ENCODE measurements at places on chromosomes 1 and 21.
A peak's percentile ranks its signal among the peaks of the same experiment; 100 is the strongest.

GRCh38 chr1:178037510-178038253 lies 56.2 kb upstream of the RASAL2 start:
- DNase-seq: no peak

- no peak for DNase-seq
These were observed 78.2 kb upstream of the FGGY start for GRCh38 chr1:59218521-59219236.

DNA sequence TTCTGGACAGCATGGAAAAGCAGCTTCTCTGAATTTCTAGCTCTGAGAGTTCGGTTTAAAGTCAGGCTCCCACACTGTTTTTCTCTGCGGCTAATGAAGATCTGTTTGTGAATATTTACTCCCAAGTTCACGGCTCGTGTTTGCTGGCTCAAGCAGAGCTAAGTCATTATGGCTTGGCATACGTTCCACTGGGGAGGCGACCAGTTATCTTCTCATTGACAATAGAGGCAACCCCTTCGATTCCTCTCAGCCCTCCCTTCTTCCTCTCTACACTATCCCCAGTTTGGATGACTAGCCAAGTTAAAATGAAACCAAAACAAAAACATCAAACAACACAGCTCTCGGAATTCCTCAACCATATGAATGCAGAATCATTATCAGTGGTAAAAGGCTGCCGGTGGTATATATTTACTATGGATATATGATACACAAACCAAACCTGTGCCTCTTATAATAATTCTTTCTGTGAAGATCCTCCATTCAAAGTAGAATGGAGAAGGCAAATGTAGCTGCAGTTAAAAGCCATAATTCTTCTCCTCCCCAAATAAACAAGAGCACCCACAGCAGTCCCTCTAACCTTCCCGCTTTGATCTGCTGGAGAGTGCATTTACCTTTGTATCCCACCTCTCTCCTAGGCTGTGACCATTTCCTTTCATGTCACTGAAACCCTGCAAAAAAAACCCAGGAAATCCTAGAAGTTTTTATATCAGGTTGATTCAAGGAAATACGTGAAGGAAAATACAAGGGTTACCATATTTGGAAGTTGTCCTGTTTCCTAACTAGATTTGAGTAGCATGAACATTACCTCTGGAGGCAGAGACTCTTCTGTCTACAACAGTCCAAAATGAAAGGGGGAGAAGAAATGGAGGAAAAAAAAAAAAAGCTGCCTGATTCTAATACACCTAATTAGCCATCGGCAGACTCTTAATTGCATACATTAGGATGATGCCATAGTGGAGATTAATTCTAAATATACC lies 108.3 kb upstream of the USH2A start:
- DNase-seq: no peak

GRCh38 chr1:8409106-8409505 lies 91.2 kb downstream of the SLC45A1 start:
- peak; percentile 33 for DNase-seq

- no peak for DNase-seq
These were observed 9.3 kb downstream of the CDC14A start for GRCh38 chr1:100361511-100362089.

DNA sequence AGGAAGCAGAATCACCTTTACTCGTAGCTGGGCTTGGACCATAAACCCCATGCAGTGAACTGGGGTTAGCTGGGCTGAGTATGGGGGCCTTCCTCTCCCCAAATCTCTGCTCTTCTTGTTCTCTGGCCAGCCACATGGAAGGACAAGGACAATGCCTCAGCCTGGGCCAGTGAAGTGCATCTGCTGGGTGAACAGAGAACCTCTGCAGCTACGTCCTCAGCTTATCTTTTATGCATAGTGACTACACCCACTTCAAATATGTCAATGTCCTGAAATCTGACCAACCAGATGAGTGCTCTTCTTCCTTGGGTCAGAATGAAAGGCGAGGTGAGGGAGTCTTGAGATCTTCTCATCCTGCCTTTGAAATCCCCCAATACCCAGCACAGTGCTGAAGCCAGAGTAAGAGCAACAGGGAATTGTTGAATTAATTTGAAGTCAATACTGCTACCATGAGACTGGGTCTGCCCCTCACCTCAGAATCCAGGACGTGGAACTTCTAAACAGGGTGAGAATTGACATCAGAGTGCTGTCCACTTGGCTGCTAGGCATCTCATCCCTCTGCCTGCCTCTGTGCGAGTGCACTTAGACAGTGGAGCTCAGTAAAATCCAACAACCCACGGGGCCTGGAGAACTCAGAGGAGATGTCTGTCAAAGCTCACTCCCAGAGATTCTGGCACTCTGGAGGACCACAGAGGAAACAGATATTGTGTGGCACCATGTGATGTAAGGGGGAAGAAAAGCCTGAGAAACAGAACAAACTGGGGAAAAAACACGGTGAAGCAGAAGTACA lies 99.0 kb downstream of the IER5 start:
- DNase-seq: no peak

GRCh38 chr1:87686671-87687070 lies 358.0 kb downstream of the LMO4 start:
- DNase-seq: no peak

DNA sequence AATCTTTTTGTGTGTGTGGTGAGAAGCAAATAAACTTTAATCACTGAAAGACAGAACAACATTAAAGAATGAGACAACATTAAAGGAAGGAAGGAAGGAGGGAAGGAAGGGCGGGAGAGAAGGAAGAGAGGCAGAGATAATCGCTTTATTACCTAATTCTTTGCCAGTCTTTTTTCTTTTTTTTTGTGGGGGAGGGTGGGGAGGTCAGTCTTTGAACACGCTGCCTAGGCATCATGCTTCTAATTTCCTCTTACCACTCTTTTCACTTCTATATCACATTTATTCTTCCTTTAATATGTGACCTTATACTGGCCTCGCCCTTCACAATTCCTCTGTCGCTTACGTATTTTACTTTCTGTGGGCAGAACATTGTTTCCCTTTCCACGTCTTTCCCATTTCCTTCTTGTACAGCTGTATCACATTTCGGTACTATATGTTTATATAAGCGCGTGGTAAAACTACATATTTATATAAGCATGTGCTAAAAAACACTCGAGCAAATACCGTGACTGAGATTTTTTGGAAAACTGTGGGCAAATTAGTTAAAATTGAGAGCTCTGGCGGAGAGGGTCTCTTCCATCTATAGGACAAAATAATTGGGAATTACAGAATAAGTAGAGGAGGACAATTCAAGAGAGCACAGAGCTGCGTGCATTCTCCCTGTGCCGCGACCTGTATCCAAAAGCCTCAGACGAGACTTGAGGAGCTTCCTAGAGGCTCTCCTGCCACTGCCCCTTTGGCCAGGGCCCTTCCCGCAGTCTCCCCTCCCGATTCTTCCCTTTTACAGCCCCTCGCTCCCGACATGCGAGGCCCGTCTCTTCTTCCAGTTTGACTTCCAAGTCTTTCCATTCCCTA lies 823 bp upstream of the PRKAA2 start:
- no peak for DNase-seq

DNA sequence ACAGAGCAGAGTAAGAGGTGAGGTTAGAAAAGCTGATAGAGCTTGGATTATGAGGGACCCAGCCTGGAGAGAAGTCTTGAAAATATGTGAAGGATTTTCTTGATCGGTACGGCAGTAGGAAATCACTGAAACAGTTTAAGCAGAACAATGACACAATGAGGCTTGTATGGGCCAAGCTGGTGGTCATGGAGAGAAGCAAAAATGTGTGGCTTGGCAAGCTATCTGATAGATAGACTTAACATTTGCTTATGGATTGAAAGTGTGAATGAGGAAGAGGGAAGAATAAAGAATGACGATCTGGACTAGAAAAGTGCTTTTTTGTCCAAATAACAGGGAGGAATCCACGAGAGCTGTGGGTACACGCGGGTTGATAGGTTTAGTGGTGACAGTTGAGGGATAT lies 15.4 kb upstream of the XPR1 start:
- DNase-seq: no peak

GRCh38 chr1:176843352-176844297 lies 320.9 kb downstream of the ASTN1 start:
- no peak for DNase-seq

DNA sequence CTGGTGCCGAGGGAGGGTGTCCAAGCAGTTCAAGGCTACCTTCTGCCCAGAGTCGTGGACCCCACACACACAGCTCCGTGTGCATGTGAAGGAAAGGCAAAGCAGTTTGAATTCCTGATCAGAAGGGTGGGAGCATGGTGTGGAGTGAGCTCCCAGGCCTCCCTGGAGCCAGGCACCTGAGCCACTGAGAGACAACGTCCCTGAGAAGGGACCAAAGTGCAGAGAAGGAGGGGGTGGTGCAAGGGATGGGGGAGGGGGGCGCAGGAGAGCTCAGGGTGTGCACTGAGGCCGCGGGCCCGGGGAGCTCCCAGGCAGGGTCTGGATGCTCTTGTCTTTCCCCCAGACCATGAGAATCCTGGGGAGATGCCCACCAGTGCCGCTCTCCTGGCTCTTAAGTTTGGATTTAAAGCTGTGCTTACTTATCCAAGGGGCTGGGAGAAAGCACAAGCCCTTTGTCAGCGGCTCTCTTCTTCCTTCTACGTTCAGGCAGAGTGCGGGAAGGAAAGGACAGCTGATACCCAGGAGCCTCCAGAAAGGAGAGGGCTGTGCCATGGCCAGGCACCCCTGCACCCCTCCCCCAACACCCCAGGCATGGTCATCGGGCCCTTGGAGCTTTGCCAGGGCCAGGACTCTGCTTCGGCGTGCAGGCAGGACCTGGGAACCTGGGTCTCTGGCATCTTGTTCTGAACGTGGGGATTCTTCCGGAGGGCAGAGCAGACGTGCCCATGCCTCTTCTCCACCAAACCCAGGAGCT lies 24.1 kb downstream of the ACTA1 start:
- no peak for DNase-seq

DNA sequence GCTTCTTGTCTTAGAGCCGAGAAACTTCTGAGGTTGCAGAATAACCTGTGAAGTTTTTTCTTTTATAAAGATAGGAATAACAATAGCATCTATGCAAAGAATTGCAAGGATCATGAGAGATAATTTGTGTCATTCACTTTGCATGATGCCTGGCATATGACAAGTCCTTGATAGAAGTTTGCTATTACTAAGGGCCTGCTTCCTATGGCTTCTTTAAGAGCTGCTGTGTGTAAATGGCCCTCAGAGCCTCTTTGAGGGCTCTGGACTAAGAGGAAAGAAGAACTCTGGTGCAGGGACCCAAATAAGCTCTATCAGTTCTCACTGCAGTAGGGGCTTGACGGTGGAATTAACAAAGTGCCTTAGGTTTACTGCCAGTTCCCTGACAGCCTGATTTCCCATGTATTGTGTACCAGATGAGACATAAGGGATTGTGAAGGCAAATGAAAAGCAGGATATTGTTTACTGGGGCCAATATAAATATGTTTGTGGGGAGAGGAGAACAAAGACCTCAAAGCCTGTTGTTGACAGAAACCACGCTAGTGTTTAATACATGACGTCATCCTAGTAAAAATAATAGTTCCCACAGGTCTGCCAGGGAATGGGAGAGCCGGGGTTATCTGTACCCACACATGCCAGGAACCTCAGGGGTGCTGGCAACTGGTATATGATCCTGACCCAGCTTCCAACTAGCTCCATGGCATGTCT lies 131.2 kb upstream of the UBE2U start:
- no peak for DNase-seq

GRCh38 chr1:30198795-30199403 lies 524.5 kb downstream of the MATN1 start:
- DNase-seq: no peak

DNA sequence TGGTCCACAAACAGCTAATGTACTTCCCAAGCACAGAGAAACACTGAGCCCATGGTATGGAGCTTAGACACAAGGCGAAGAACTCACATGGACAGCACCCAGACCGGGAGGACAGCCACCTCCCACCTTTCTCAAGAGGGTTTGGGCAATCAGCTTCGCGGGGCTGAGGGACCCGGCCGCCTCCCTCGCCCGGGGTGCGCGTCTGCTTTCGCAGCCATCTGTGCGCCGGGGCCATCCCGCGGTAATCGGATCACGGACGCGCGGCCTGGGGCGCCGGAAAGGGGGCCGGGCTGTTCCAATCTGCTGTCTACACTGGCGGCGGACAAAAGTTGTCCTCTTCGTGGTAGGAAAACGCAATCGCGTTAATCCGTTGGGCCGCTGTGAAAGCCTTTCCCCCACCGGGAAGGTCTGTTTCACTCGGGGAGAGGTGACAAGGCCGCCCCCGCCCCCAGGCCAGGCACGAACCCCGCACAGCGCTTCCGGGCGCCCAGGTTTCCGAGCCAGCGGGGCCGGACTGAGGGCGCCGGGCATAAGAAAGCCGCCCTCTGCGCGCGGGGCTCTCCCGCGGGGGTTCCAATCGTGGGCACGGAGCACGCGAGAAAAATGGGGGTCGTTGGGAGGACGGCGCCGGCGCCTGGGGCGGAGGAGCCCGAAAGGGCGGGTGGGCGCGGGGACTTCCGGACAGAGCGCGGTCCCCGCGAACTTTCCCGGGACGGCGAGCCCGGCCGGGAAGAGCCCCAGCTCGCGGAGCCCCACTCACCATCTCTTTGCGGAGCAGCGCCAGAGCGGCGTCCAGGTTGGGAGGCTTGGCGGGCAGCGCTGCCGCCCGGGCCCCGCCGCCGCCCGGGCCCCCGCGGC lies 664 bp downstream of the FAM89A start:
- DNase-seq: peak; percentile 13

DNA sequence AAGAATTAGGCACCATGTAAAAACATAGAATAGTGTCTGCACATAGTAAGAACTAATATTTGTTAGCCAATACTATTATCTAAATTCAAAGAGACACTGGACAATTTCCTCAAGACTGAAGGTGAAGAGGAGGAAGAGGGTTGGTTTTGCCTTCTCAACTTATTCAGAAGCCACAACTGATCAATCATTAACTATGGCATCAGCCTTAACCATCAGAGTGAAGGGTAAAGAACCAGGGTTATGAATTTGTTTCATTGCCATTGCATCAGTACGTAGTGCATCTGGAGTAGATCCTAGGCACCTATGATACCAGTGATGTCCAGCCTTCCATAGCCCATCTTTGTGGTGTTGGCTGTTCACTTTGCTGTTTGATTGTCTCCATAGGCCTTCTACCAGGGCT lies 421.7 kb upstream of the DEPDC1 start:
- DNase-seq: no peak

DNA sequence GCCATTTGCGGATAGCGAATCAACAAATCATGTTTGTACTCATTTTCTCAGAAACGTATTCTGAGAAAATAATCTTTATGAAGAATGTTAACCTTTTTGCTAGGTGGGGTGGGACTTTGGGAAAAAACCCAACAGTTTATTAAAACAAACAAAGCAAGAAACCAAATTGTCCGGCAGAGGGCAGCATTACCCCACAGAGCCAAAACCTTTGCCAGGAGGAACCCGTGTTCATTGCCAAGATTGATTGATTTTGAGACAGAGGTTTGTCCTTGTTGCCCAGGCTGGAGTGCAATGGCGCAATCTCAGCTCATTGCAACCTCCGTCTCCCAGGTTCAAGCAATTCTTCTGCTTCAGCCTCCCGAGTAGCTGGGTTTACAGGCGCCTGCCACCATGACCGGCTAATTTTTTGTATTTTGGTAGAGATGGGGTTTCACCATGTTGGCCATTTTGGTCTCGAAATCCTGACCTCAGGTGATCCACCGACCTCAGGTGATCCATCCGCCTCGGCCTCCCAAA lies 70.8 kb upstream of the RHOU start:
- DNase-seq: peak; percentile 76

GRCh38 chr1:62688687-62689085 lies 500 bp upstream of the DOCK7 start:
- no peak for DNase-seq
